Amygdala (tissue), 56 donors: ENCODE measurements at places on chromosomes 5 and 9.

GRCh38 chr5:112005623-112005930, 248.6 kb upstream of the NREP start:
- no peak for DNase-seq

DNA sequence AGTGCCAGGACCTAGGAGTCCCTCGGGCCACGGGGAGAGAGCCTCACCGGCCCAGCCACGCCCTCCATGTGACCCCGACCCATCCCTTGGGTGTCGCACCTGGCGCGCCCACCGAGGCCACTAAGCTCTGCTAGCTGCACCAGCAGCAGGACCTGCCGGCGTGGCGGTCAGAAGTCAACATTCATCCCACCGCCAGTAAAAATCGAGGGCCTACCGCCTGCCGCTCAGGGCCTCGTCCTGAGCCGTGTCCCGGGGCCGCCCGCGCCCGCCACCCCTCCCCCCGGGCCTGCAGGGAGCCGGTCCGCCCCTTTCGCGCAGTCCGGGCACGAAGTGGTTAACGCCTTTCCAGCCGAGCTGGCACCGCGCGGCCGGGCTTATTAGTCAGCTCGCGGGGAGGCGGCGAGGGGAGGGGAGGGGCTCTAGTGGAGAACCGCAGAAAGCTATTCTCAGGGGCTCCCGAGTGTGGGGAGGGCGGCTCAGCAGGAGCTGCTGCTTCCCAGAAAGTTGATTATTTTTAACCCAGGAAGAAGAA, 124.4 kb downstream of the C9orf50 start:
- peak; percentile 87 for DNase-seq

GRCh38 chr5:31887556-31887955, 248.6 kb downstream of the PDZD2 start:
- peak; percentile 50 for DNase-seq

- DNase-seq: peak; percentile 15
These were observed 47.1 kb upstream of the CTSL start for GRCh38 chr9:87678650-87679355.

GRCh38 chr9:4530375-4530774, 40.1 kb downstream of the SLC1A1 start:
- no peak for DNase-seq
